Heart right ventricle (tissue), 16 donors: ENCODE measurements at places on chromosomes 1 and 21.

GRCh38 chr21:37165586-37165985, 92.5 kb downstream of the TTC3 start:
- H3K4me3 ChIP-seq, result no peak overlapping the region
- DNase-seq, result no peak
- no peaks in the 10 kb centered on the region for H3K27me3 ChIP-seq

- H3K4me1 ChIP-seq, result no peaks in the 10 kb centered on the region
- no peak overlapping the region for H3K27ac ChIP-seq
- no peak for DNase-seq
Observed at GRCh38 chr1:160608057-160608456, 28.8 kb upstream of the CD84 start.

DNA sequence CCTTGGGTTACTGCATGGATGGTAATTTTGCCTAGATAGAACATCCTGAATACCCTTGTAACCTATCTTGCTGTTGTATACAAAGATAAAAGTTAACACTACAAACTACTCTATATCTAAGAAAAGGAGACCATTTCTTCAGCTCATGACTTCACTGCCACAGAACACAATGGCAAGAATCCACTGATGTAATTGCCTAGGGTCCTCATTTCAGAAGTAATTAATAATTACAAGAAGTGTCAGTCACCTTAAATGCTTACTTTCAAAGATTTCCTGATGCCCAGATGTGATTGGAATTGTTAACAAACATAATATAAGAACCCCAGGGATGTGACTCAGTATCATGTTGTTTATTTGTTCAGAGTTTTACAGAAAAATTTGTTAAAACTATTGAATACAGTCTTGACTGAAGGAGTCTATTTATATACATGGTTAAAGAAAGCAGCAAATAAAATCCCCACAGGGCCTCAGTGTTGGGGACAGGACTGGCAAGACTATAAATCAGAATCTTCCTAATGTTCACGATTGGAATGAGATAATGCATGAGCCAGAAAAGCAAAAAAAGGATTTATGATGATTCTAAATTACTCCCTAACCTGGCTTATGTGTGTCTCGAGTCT, 83.9 kb downstream of the CRB1 start:
- no peaks in the 10 kb centered on the region for H3K36me3 ChIP-seq
- no peaks in the 10 kb centered on the region for H3K4me1 ChIP-seq
- no peak overlapping the region for H3K27ac ChIP-seq
- no peak overlapping the region for H3K4me3 ChIP-seq

DNA sequence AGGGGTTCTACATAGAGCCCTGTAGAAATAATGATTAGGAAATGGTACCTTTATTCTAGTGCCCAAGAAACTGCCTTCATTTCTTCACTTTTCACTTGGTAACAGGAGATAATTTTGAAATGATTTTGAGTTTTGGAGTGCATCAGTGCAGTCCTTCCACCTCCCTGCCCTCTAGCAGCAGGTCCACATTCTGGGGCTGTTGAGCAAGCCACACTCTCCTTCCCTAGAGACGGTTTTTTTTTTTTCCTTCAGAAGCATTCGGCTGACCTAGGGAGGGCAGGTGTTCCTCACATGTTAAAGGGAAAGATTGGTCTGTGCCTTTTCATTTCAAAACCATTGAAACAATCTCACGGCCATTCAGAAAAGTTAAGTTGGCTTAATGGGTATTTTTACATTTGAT, 39.8 kb downstream of the SLC37A1 start:
- no peaks in the 10 kb centered on the region for H3K4me1 ChIP-seq
- H3K4me3 ChIP-seq, result no peak overlapping the region
- peaks cover 58% of the 10 kb centered on the region for H3K36me3 ChIP-seq
- no peak for DNase-seq
- no peak overlapping the region for H3K27ac ChIP-seq

DNA sequence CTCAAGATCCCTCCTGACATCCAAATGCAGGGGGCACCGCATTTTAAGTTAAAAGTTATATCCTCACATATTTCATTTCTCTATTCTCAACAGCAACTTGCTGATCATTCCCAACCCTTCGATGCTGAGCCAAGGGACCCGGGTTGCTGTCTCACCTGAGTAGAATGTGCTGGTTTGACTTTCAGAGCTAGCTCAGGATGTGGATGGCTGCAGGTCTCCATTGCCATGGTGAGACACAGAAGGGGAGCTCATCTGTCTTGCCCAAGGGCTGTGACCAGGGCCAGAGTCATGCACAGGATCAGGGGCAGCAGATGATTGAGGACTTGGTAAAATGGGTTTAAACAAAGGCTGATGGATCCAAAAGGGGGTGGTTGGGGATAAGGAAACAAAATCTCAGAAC, 112.1 kb downstream of the HMGB4 start:
- H3K27me3 ChIP-seq, result no peaks in the 10 kb centered on the region
- no peak overlapping the region for H3K4me3 ChIP-seq
- no peaks in the 10 kb centered on the region for H3K36me3 ChIP-seq
- DNase-seq, result no peak

DNA sequence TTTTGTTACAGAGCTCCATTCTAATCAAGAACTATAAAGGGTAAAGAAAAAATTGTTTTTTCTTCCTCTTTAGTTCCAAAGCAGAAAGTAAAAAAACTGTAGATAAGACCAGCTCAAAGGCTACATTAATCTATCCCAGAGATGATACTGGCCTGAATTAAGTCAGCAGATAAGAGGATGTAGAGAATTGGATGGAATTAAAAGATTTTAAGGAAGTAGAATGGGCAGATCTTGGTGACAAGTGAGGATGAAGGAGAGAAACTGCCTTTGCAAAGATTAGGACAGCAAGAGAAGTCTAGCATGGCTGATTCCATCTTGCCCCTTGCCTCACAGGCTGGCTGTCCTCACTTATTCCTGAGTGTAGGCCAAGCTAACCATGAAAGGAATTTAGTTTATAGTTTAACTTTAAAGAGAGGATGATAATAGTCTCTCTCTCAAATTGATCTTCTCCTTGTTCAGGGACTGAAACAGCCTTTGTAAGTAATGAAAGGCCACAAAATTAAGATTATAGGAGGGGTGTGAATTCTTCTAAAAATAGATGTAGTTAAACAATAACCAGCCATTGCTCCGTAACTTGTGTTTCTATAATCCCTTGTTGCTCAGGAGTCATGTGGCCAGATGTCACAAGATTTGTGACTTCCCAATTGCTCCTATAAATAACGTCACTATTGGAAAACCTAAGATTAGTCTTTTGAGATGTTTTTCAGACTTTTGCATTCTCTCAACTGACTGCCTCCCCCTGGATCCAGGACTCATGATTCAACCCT, 265.0 kb upstream of the USP24 start:
- no peak overlapping the region for H3K27ac ChIP-seq
- no peaks in the 10 kb centered on the region for H3K4me1 ChIP-seq
- no peak overlapping the region for H3K4me3 ChIP-seq
- no peaks in the 10 kb centered on the region for H3K27me3 ChIP-seq

GRCh38 chr1:236075848-236076247, 11.0 kb upstream of the NID1 start:
- H3K27ac ChIP-seq, result no peak overlapping the region
- H3K4me1 ChIP-seq, result peaks cover 10% of the 10 kb centered on the region
- no peaks in the 10 kb centered on the region for H3K27me3 ChIP-seq
- H3K36me3 ChIP-seq, result no peaks in the 10 kb centered on the region
- no peak overlapping the region for H3K4me3 ChIP-seq

GRCh38 chr1:154605534-154605933, 2.5 kb downstream of the ADAR start:
- peaks cover 64% of the 10 kb centered on the region for H3K4me1 ChIP-seq
- no peaks in the 10 kb centered on the region for H3K27me3 ChIP-seq
- no peaks in the 10 kb centered on the region for H3K36me3 ChIP-seq
- no peak for DNase-seq

GRCh38 chr1:36778740-36779139, 255.6 kb downstream of the GRIK3 start:
- DNase-seq, result no peak
- H3K27me3 ChIP-seq, result peaks cover 74% of the 10 kb centered on the region
- no peaks in the 10 kb centered on the region for H3K36me3 ChIP-seq
- H3K4me3 ChIP-seq, result no peak overlapping the region
- no peaks in the 10 kb centered on the region for H3K4me1 ChIP-seq

DNA sequence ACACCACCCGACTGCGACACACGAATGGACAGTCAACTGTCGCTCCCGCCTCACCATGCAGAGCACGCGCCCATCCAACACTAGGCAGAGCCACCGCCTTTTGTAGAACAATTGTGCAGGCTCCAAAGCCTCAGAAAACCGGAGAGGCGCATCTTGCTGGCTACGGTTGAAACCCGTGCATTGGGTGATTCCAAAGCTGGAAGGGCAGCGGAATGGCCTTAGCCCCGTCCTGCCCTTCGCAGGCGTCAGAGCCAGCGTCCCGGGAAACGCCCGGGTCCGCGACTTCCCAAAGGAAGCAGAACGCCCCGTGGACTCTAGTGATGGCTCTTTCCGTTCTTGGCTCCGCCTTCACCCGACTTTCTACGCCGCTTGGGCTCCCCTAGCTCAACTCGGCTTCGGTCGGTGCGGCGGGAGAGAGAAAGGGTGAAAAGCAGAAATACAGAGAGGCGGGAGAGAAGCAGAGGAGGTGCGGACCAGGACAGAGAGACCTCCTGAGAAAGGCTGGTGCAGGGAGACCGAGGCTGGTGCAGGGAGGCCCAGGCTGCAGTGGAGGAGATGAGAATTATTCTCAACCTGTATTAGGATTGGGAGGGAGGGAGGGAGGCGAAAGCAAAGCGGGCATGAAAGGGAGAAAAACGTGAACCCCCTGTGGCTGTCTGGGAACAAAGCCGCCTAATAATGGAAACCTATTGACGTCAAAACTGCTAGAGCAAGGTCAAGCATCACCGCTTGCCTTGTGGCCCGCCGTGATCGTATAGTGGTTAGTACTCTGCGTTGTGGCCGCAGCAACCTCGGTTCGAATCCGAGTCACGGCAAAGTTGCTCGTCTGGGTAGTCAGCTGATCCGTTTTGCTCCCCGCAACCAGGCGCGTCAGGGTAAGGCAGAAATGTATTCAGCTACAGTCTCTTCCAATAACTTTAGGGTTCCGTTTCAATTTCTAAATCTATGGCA, 99.5 kb downstream of the PRKAB2 start:
- H3K4me1 ChIP-seq, result no peaks in the 10 kb centered on the region
- no peaks in the 10 kb centered on the region for H3K36me3 ChIP-seq
- peak overlapping the region; percentile 32 for H3K4me3 ChIP-seq
- peaks cover 81% of the 10 kb centered on the region for H3K27me3 ChIP-seq
- H3K27ac ChIP-seq, result no peak overlapping the region

- peaks cover 21% of the 10 kb centered on the region for H3K4me1 ChIP-seq
- H3K4me3 ChIP-seq, result no peak overlapping the region
- H3K27ac ChIP-seq, result no peak overlapping the region
- no peaks in the 10 kb centered on the region for H3K36me3 ChIP-seq
- DNase-seq, result no peak
Observed at GRCh38 chr1:156431769-156432668, 63.0 kb downstream of the RHBG start.

DNA sequence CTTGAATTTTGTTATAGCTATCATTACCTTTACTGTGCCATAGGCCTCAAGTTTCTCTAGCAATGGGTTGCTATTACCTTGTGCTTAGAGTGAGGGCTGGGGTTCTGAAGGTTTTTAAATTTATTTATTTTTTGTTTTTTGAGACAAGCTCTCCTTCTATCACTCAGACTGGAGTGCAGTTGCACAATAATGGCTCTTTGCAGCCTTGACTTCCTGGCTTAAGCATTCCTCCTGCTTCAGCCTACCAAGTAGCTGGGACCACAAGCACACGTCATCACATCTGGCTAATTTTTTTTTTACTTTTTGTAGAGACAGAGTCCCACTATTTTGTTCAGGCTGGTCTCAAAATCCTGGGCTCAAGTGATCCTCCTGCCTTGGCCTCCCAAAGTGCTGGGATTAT, 41.5 kb downstream of the SNX27 start:
- H3K27me3 ChIP-seq, result no peaks in the 10 kb centered on the region
- peak overlapping the region; percentile 1 for H3K27ac ChIP-seq
- no peak overlapping the region for H3K4me3 ChIP-seq
- no peak for DNase-seq
- no peaks in the 10 kb centered on the region for H3K4me1 ChIP-seq

GRCh38 chr1:225435487-225435886, 7.6 kb upstream of the LBR start:
- H3K4me3 ChIP-seq, result no peak overlapping the region
- no peak overlapping the region for H3K27ac ChIP-seq
- H3K27me3 ChIP-seq, result no peaks in the 10 kb centered on the region
- H3K4me1 ChIP-seq, result peaks cover 6% of the 10 kb centered on the region
- no peaks in the 10 kb centered on the region for H3K36me3 ChIP-seq

DNA sequence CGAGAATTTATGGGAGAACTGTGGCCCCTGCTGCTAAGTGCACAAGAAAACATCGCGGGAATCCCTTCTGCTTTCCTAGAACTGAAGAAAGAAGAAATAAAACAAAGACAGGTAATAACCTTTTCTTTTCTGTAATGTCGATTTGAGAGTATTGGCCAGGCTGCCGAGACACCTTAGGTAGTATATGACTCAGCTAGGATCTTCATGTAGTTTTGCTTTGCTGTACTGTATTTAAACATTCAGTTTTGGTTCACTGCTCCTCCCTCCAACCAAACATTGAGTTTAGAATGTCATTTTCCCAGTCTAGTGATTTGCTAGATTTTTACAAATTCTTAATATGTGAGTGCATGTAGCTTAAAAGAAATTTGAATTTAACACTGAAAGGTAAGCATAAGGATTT, 5.8 kb downstream of the SRRM1 start:
- H3K27me3 ChIP-seq, result no peaks in the 10 kb centered on the region
- H3K36me3 ChIP-seq, result no peaks in the 10 kb centered on the region
- H3K4me1 ChIP-seq, result peaks cover 21% of the 10 kb centered on the region
- no peak overlapping the region for H3K4me3 ChIP-seq
- no peak overlapping the region for H3K27ac ChIP-seq

- no peaks in the 10 kb centered on the region for H3K27me3 ChIP-seq
- no peaks in the 10 kb centered on the region for H3K36me3 ChIP-seq
- DNase-seq, result peak; percentile 12
- peak overlapping the region; percentile 97 for H3K27ac ChIP-seq
Observed at GRCh38 chr1:185317886-185318310, 855 bp upstream of the IVNS1ABP start.

GRCh38 chr21:25342816-25343215, 264.5 kb downstream of the MRPL39 start:
- no peaks in the 10 kb centered on the region for H3K4me1 ChIP-seq
- DNase-seq, result no peak
- H3K36me3 ChIP-seq, result no peaks in the 10 kb centered on the region
- no peaks in the 10 kb centered on the region for H3K27me3 ChIP-seq
- H3K27ac ChIP-seq, result no peak overlapping the region
